NCI-H146 (cell line): ENCODE measurements at places on chromosomes 5 and 9.

GRCh38 chr5:58687079-58687478 is 104.2 kb downstream of the RAB3C start:
- DNase-seq: no peak

DNA sequence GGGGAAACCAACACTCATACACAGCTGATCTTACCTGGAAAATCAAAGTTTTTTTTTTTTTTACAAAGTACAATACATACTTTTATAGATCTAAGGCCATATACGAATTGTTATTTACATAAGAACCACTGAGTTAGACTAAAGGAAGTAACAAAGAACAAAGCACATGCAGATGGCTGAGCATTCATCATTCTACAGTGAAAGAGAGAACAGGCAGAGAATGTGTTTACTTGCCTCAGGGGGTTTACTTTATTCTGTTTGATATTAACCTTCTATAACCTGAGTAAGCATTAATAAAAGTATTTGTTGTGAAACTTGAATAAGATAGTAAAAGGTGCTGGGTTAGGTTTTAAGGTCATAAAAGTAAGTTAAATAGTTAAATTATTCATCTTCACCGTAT is 54.7 kb downstream of the SLC38A9 start:
- peak; percentile 74 for DNase-seq

DNA sequence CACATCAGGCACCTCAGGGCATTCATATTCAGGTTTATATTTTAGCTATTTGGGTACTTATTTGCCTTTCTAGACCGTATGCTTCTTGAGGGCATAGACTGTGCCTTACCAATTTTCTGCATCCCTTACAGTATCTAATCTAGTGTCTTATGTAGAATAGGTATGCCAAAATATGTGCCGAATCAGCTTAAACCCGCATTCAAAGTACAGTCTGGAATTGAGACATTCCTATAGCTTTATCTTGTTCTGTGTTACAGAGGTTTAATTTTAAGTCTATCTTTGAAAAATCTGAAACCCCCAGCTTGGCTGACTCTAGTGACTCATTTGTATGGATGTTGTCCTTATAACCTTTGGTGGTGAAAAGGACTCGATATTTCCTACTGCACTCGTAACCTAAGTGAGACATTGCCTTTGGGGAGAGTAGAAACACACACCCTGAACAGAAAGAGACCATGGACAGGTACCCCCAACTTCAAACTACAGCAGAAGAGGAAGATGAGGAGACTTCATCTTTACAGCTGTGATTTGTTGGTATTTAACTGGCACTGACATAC is 27.0 kb upstream of the TMOD1 start:
- no peak for DNase-seq

- DNase-seq: no peak
Measured at GRCh38 chr9:27660148-27660547, 86.9 kb upstream of the C9orf72 start.

- no peak for DNase-seq
Measured at GRCh38 chr5:81363093-81363871, 30.7 kb downstream of the ACOT12 start.

- no peak for DNase-seq
Measured at GRCh38 chr9:79221084-79221483, 350.7 kb upstream of the TLE4 start.

- DNase-seq: peak; percentile 59
Measured at GRCh38 chr5:129904102-129904666, at the start of gene CHSY3. CHSY3 (plus strand) TSS chr5:129904465.

DNA sequence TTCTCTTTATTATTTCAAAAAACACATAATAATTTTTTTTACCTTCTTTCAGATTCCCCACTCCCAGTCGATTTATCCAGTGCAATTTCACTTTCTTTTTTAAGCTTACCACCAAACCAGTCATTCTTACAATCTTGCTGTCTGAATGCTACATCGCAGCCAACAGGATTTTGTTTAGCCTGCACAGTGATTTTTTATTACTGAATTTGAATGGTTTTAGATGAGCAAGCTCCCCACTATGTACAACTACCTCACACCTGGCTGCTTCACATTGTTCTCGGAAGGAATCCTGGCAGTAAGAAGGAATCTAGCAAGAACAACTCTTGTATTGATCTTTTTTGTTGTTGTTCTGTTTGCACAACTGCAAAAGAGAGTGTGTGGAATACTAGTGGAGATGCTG is 668.1 kb upstream of the WWC1 start:
- no peak for DNase-seq

GRCh38 chr5:149063017-149063687 is at the start of gene SH3TC2:
SH3TC2 (minus strand) TSS chr5:149063062; CDS start chr5:149063022, 40 bp downstream.
- DNase-seq: no peak

DNA sequence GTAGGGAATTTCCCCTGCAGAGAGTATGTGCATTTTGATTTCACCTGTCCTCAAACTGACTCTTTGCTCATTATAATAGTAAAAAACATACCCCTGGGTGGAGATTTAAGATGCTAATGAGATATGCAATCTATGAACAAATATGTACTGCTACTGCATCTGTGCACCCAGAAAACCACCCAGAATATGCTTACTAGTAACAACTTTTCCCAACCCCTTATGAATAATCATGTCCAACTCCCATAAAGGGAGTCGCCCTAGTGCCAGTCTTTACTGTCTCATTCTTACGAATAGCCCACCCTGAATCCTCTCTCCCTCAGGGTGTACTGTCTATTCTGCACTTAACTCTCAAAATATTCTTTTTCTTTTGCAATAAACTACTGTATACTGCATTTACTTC is 39.0 kb upstream of the ZFP37 start:
- no peak for DNase-seq

DNA sequence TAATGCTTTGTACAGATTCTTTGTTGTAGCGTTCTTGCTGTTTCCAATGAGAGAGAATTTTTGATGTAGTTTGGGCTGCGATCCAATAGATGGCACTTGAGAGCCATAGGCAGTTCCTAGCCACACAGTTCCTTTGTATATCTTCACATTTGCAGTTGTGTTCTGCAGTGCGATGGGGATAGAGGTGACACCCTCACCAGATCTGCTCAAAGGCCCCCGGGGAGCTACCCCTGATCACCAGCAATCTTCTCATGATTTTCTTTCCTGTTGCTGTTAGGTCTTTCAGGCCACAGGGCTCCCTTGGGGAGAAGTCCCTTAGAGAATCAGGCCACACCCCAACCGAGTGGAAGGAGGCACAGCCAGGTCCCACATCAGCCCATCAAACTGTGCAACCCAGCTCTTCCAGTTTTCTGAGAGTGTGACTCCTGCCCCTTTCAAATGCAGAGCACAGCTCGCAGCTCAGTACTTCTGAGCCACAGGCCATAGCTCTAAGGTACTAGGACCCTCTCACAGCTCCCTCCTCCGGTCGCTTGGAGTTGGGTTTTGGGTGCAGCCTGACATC is 353.7 kb downstream of the SLCO4C1 start:
- DNase-seq: peak; percentile 57

- DNase-seq: peak; percentile 76
Measured at GRCh38 chr5:107776922-107777740, 106.4 kb upstream of the EFNA5 start.

DNA sequence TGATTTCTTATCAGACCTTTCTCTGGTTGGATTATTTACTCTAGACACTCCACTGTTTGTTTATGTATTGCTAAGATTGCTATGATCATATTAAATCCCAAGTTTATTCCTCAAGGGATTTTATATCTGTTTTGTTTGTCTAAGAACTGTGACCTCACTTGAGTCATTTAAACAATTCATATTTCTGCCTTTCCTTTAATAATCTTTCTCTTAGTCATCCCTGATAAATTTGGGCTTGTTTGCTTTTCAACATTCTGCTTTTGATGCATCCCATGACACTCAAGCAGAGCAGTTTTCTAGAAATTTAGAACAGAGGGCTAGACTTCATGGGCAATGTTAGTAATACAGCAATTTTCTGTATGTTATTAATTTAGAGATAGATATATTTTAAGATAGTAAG is 231.6 kb upstream of the TNC start:
- no peak for DNase-seq

DNA sequence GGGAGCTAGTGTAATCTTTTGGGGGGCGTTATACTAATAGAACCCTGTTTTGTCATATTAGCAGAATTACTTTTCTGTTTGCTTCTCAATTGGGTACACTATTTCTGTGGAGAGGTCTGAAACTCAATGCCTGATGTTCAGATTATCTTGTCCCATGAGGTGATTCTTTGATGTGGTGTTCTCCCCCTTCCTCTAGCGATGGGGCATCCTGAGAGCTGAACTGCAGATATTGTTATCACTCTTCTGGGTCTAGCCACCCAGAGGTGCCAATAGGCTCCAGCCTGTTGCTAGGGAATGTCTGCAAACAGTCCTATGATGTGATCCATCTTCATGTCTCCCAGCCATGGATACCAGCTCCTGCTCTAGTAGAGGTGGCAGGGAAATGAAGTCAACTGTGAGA is 233.1 kb upstream of the RASA1 start:
- no peak for DNase-seq

- DNase-seq: no peak
Measured at GRCh38 chr5:15421921-15422412, 78.0 kb upstream of the FBXL7 start.

DNA sequence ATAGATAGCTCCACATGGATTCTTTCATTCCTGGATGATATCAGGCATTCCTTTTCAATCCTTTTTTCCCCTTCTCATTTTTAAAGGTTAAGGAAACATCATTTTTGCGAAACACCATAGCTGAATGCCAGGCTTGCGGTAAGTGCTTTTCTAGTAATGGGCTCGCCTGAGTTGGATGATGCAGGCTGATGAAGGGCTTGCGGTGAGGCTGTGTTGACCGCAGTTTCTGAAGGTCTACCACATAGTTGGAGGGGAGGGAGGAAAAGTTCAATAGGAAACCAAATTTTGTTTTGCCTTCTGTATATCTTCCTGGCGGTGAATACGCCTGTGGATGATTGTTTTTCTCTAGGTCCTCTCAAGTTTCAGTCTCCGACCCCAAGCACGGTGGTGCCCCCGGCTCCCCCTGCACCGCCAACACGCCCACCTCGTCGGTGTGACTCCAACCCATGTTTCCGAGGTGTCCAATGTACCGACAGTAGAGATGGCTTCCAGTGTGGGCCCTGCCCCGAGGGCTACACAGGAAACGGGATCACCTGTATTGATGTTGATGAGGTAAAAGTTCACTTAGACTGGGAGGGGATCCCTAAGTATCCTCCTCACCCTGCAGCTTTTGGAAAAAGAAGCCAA is 24.3 kb downstream of the THBS4 start:
- no peak for DNase-seq

GRCh38 chr5:116938488-116938887 is 363.9 kb upstream of the SEMA6A start:
- DNase-seq: no peak

- DNase-seq: no peak
Measured at GRCh38 chr5:154487541-154487940, 9.5 kb upstream of the HAND1 start.
